Endothelial cell (in vitro differentiated cells): ENCODE measurements at places on chromosomes 4 and X.

DNA sequence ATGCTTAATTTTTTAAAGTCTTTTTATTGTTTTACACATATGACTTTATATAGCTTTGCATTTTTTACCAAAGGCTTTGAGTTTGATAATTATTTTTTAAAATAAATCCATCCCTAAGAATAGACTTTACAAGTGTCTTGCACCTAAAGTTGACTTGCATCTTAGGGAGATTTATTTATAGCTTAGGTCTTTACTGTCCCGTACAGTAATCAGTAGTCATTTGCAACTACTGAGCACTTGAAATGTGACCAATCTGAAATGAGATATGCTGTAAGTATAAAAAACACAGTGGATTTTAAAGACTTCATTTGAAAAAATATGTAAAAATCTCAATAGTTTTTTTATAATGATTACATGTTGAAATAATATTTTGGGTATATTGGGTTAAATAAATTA, 19.2 kb downstream of the TBC1D1 start:
- no peak for DNase-seq

- no peak for DNase-seq
Measured at GRCh38 chr4:122882857-122883735, 39.3 kb downstream of the NUDT6 start.

DNA sequence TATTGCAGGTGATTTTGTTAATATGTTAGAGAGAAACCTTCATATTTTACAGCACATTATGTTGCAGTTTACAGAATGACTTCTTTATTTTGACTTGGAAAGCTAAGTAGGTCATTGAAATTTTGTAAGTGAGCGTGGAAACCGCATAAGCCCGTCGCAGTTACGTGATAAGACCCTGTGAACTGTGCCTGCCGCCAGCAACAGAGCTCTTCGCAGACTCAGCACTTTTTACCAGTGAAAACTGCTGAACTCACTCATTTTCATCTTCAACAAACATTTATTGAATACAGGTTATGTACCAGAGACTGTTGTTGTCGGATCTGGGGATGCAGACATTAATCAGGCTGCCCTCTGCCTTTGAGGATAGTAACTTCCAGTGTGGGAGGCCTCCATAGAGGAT, 355.7 kb downstream of the HS3ST1 start:
- DNase-seq, result no peak

DNA sequence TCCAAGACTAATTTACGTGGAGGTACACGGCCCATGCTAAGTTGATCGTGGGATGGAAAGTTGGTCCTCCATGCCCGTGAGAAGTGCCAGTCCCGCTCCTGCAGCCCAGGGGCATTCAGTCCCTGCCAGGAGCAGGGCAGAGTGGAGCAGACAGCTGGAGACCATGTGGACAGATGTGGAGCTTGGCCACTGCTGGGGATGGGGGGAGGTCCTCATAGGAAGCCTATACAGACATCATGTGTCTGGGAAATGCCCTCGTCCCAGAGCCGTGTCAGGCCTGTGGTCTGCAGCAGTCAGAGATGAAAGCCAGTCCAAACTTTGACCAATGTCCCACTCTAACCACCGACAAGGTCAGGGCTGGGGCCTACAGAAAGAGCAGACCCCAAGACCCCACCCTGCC, 118.4 kb downstream of the CPZ start:
- DNase-seq, result no peak

GRCh38 chr4:134700251-134700650, 498.7 kb upstream of the PABPC4L start:
- no peak for DNase-seq

- DNase-seq, result no peak
Measured at GRCh38 chr4:102601586-102602227, 100.5 kb downstream of the NFKB1 start.

GRCh38 chr4:114287079-114287696, 307.7 kb upstream of the ARSJ start:
- DNase-seq, result no peak

DNA sequence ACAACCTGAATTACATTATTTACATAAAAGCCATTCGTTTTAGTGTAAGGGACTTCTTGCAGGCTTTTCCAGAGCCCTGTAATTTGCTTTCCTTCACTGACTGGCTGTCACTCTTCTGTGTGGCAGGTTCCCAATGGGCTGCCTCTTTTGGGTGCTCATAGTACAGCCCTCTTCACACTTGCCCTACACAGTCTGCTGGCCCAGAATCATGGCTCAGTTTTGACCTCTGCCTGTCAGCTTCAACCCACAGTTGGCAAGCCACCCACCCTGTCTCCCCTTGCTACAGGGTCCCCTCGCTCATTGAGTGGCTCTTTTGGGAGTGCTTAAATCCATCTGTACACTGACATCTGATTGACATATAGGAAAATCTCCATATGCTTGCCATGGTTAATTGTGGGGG, 97.9 kb downstream of the GBA3 start:
- no peak for DNase-seq

GRCh38 chrX:74262452-74263209, 41.3 kb upstream of the ZCCHC13 start:
- DNase-seq, result no peak

GRCh38 chr4:185809121-185809520, 2.9 kb downstream of the SORBS2 start:
- DNase-seq, result no peak

- DNase-seq, result no peak
Measured at GRCh38 chrX:18956303-18957032, 27.4 kb downstream of the PHKA2 start.

DNA sequence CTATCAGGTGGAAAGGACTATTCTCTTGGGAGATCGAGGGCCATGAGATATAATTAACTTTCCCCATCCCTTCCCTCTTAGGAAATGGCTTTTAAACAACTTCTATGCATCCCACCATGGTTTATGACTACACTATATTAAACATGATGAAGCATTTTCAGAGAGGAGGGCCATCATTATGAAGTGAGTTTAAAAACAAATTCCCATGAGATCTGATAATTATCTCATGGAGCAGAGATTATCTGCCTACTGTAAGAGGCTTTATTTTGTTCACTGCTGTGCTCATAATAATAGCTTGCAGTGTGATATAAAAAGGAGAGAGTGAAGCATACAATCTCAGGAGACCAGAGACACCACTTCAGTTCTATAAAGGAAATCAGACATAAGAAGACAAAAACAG, 330.5 kb upstream of the ZFP42 start:
- no peak for DNase-seq

- peak; percentile 71 for DNase-seq
Measured at GRCh38 chrX:40266490-40267333, 169.0 kb upstream of the BCOR start.

DNA sequence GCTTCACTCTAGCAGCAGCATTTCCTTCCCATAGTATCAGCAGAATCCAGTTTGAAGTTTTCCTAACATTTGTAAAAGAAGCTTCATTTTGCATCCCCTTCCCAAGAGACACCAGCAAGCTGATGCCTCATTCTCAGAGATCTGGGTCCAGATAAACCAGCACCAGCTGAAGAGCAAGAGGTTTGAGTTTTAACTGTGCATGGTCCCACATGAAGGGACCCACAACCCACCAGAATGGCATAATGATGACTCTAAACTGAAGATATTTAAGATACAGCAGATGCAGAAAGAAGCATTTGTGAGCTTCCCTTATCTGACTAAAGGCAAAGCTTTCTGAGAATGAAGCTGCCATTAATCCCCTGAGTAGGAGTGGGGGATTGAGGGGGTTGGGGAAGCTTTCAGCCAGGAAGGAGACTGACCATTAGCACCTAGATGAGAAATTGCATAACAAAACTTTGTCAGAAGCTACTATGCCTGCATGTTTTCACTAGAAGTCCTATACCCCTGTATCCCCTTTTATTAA, 18.6 kb downstream of the NUDT6 start:
- no peak for DNase-seq

- no peak for DNase-seq
Measured at GRCh38 chrX:41332408-41333002, 1.5 kb upstream of the DDX3X start.

- no peak for DNase-seq
Measured at GRCh38 chrX:115393271-115393670, 103.8 kb downstream of the LUZP4 start.

DNA sequence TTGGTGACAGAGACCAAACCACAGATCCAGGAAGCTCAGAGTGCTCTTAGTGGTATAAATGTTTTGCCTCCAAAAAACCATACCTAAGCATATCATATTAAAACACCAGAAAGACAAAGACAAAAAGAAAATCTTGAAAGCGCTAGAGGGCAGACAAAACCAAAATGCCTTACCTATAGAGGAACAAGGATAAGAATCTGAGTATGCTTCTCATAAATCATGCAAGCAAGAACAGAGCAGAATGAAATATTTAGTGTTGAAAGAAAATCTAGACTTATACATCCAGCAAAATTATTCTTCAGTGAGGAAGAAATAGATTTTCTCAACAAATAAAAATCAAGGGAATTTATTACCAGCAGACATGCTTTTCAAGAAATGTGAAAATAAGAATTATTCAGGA, 941.0 kb upstream of the INTU start:
- DNase-seq, result no peak

GRCh38 chrX:152904151-152905080, 6.5 kb downstream of the ZNF185 start:
- peak; percentile 56 for DNase-seq

DNA sequence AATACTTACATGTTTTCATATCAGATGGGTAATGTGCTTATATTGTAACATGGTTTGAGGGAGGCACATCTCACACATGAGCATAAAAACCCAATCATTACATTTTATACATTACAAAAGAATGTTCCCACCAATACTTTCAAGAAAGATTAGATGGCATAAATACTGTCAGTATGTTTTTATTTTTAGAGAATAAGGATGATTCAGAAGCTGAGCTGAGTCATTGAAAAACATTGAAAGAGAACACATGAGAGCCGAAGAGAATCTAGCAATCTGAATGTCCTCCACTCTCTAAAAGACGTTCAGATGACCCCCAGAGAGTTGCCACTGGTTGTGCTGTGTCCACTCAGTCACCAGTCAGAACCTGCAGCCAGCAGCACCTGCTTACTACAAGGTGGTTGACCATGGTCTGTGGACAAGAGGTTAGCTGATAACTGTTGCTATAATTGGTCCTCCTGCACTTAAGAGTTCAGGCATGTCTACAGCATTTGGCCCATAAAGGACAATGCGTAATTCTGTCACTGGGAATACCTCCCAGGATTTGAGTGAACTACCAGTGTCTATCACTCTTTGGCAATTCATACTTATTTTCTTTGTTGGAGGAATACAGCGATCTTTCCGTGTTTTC, 382.2 kb upstream of the IGFBP7 start:
- DNase-seq, result no peak

DNA sequence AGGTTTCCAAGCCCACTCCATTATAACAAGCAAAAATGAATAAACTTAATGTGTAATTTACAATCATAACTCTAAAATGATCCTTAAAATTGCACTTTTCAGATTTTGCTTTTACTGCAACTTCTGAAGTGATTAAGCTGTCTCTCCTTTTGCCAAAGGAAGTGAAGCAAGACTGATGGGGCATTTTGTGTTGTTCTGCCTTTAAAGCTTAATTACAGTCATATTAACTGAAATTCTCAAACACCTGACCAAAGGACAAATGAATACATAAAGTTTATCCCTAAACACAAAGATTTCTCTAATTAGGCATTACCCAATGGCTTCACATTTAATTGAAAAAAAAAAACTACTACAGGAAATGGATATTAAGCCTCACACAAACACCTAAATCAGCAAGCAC, 101.8 kb downstream of the ATP11C start:
- DNase-seq, result no peak

- DNase-seq, result peak; percentile 26
Measured at GRCh38 chr4:84578540-84579402, 4.2 kb upstream of the CDS1 start.

DNA sequence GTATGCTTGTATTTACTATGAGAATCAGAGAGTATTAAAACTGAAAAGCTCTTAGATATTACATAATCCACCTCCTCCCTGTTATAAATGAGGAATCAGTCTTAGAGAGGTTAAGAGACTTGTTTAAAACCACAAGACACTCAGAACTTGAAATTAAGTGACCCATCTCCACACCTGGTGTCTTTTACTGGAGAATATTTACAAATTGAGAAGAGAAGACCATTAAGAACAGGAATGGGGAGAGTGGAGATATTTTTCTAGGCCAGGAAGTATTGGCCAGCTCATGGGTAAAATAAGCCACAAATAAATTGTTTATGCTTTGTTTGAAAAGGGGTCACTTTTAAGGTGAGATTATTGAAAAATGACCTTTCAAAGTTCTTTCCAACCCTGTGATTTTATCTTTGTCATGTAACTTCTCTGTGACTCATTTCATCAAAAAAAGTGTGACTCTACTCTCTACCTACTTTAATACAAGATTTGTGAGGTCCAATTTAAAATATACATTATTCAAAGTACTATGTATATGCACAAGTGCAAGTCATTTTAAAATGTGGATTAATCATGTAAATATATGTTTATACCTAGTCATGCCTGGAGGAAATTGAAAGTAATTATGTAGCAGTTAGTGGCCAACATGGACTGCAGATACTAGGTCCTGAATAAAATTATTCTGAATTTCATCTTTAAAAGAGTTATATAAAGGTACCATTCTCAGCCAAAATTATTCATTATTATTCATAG, 15.9 kb upstream of the COX7B2 start:
- no peak for DNase-seq

DNA sequence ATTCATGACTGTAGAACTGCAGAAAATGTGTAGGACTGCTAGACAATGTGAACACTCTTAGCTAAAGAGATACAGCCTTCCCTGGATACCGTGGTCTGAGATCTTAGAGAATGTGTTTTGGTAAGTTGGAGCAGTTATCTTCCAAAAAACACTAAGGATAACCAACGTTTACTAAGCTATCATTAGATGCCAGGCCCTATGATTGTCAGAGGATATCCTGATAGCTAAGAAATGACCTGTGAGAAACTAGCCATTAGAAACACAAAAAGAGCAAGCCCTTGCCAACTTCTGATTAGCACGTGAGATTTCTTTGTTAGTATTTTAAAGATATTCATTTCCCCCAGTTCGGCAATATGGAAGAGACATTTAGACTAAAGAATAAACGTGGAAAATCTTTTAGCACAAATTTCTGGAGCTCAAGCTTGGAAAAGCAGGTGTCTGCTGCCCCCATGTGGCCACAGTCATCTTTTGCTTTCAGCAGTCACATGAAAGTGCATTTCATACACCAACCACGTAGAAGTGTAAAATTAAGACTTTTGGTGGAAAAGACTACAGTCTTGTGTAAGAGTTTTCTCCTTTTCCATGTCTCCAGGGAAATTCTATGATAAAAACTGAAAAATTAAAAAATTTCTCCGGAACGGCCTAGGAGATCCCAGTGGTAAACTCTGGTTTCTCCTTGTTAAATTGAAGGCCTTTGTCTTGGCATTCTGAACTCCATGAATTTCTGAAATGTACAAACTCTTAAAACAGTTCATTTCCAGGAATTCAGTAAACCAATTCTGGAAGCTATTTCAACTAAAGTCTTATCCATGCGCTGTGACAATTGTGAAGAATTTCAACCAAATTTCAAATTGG, 136.4 kb downstream of the ZNF674 start:
- peak; percentile 65 for DNase-seq

GRCh38 chrX:8914681-8915080, 113.5 kb upstream of the FAM9A start:
- no peak for DNase-seq

GRCh38 chr4:116752027-116752426, 333.3 kb downstream of the TRAM1L1 start:
- no peak for DNase-seq

- no peak for DNase-seq
Measured at GRCh38 chr4:114827651-114828050, 229.0 kb downstream of the UGT8 start.
